ENCODE measurements at places on chromosomes 1 and 21.
A peak's percentile ranks its signal among the peaks of the same experiment; 100 is the strongest.

- DNase-seq, result no peak
These were observed 72.8 kb downstream of the ETS2 start for GRCh38 chr21:38878379-38879179.

GRCh38 chr1:67792741-67793458, 40.4 kb downstream of the GNG12 start:
- DNase-seq, result peak; percentile 78

DNA sequence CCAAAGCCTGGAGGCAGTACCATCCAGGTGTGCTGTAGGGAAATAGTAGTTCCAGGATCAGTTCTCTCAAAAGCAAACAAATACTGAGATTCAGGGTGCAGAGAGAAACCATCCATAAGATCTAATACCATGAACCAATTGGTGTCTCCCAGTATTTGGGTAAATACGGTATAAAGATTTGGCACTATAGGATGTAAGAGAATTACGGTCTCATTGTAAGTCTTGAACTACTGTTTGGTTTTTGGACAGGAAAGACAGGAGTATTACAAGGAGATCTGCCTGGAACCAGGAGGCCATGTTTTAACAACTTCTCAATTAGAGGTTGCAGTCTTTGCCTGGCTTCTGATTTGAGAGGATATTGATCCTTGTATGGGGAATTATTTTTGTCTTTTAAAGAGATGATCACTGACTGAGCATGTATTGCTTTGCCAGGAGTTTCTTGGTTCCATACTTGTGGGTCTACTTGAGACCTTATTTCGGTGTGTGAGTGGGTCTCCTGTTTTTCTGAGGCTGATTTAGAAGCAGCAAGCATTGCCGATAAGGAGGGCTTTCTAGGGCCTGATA, 10.2 kb downstream of the AADACL4 start:
- no peak for DNase-seq

DNA sequence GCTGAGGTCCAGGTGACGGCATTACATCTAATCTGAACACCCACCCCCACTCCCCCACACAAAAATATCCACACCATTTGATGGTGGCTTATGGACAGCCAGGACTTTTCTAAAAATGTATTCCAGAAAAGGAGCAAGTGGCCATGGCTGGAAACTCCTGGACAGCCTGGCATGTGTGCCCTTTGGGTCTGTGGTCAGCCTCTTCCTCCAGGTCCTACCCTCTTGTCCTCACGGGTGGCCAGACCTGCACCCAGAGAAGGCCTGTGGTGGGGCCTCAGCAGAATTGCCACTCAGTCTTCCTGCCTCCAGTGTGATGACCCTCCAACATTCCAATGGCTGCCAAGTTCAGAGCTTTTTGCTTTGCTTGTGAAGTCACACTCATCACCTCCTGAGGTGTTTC, 600.6 kb downstream of the AJAP1 start:
- no peak for DNase-seq

GRCh38 chr1:14949836-14950713, 203.5 kb upstream of the TMEM51 start:
- DNase-seq, result no peak

GRCh38 chr1:205930799-205931281, 12.4 kb downstream of the SLC26A9 start:
- DNase-seq, result no peak

DNA sequence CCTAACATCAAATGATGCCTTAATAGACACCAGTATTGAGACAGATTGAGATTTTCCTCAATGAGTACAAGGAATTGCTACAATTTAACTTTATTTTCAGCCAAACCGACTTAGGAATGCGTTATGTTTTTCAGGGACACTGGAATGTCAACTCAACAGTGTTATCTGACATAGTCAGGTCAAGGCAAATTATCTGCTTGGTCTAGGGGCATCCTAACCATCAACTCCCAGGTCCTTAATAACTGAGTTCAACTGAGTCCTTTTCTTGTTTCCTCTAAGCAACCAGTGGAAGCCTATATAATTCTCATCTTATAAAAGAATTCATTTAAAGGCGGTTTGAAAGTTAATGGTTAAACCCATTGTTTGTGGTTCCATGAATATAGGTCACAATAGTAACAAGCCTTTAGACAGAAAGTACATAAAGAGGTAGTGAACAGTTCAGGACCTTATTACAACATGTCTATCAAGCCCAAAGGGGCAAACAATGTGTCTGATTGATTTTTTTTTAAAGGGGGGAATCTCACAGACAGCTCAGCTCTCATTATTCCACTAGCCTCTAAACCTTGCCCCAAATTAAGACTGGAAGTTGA, 32.3 kb upstream of the NR5A2 start:
- DNase-seq, result peak; percentile 12

DNA sequence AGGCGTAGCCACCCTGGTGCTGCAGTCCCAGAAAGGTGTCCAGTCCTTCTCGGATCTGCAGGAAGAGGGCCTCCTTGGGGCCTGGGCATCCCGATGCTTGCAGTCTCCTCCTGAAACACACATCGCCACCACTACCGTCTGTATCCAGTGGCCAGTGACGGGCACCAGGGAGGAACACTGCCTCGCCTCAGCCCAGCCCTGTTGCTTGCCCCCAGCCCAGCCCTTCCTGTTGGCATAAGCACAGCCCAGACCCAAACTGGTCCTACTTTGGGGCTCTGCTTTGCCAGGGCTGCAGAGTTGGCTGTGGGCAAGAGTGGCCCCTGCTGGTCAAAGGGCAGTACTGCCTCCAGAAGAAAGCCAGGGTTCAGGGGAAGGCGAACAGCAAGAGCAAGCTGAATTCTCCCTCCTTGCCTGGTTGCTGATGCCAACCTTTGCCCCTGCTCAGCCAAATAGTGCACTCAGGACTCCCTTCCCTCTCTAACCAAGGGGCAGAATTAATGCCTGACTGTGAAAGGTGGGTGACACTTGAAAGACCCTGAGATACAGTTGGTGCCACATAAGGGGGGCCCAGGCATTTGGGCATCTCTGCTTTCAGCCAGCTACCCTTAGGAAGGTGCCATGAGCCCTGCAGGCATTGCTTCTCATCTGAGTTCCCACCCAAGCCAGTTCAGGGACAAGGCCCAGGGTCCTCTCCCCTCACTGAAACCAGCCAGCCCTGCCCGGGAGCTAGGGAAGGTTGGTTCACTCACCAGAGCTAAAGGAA, 11.1 kb upstream of the ARHGEF2 start:
- peak; percentile 77 for DNase-seq

- DNase-seq, result no peak
These were observed 12.9 kb upstream of the MPC2 start for GRCh38 chr1:167949785-167950184.

DNA sequence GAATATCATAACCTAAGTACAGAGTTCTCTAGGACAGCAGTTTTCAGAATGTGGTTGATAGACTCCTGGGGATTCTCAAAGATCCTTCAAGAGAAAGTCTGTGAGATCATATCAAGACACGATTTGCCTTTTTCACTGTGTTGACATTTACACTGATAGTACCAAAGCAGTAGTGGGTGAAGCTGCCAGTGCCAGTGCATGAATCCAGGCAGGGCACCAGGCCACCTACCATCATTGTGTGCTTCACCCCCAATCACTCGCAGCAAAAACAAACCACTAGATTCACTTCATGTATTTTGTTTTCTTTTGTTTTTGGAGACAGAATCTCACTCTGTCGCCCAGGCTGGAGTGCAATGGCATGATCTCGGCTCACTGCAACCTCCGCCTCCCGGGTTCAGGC, 23.9 kb downstream of the DNAJC16 start:
- DNase-seq, result no peak

DNA sequence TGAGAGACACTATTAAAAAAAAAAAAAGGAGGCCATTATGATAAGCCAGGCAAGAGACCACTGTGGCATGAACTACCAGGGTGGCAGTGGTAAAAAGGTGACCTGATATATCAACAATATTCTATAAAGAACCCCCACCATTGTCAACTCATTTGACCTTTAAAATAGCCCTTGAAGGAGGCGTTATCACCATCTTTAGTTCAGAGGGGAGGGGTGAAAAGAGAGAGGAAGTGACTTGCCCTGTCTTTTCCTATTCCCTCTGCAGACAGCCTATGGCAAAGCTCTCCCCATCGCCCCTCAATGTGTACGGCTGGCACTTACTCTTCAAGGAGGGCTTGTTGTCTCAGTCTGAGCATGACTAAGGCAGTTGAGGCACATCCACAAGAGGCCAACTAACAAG, 11.7 kb upstream of the SLFNL1 start:
- no peak for DNase-seq

DNA sequence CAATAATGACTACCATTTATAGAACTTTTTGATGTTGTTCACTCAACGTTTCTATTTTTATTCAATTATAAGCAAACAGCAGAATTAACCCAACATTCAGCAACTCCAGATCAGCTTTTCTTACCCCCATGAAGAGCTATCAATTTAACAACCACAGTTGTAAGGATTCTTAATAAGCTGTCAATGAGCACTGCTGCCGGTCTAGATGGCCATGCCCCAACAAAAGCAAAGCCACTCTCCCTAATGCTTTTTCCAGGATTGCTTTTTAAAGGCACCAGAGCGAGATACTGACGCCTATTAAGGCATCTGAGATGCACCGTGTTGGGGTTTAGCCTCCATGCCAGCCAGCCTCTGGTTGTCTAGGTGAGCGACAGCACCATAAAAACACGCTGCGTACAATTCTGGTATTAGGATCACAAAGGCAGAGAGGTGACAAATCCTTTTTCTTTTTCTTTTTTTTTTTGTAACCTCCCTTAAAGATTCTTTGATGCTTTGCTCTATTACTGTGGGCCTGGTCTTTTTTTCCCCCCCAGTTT, 39.5 kb downstream of the PTPRC start:
- DNase-seq, result no peak

DNA sequence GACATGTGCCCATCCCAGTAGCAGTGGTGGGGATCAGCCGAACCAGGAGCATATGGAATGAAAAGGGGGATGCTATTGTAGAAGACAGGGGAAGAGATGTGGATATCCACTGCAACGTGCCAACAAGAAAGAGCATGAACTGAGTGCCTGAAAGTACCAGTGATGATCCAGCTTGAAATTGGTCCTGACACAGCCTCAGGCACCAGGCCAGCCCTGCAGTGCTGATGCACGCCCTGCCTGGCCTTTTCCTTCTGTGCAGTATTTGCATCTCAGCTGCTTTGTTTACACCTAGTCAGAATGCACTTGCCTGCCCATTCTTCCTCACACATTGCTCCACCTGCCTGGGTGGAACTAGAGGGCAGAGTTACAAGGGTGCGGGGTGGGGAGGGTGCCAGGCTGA, 50.3 kb upstream of the ARTN start:
- no peak for DNase-seq

DNA sequence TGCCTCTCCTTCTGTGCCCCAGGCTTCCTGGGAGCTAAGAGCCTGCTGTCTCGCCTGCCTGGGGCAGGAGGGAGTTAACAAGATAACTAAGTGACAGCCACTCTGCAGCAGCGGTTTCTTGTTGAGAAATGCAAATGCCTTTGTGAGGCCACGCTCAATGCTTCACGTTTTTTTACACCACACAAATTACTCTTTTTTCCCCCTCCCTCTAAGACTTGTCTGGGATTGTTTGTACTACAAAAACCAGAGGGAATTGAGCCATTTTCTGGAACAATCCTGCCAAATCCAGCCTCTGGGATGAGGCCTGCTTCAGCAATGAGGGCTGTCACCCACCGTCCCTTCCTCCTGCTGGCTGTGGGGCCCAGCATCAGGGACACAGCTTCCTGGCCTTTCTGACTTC, 119.6 kb downstream of the ACTL8 start:
- DNase-seq, result no peak

GRCh38 chr1:151547119-151547899, 7.2 kb downstream of the TUFT1 start:
- DNase-seq, result peak; percentile 94

DNA sequence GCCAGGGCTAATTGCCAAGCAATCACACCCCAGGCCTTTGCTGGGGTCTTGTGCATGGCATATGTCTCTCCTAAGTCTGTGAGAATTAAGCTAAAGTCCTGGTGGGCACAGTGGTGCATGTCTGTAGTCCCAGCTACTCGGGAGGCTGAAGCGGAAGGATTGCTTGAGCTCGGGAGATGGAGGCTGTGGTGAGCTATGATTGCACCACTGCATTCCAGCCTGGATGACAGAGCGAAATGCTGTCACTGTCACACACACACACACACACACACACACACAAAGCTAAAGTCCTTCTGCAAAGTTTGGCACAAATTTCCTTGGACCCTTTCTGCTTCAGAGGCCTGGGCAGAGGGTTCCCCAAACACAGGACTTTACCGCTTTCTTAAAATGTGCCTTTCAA, 31.3 kb upstream of the DNAJC11 start:
- DNase-seq, result no peak

- DNase-seq, result no peak
These were observed 161.4 kb upstream of the CAMK1G start for GRCh38 chr1:209421978-209422680.

GRCh38 chr21:28136656-28137255, 855.9 kb downstream of the LTN1 start:
- no peak for DNase-seq

DNA sequence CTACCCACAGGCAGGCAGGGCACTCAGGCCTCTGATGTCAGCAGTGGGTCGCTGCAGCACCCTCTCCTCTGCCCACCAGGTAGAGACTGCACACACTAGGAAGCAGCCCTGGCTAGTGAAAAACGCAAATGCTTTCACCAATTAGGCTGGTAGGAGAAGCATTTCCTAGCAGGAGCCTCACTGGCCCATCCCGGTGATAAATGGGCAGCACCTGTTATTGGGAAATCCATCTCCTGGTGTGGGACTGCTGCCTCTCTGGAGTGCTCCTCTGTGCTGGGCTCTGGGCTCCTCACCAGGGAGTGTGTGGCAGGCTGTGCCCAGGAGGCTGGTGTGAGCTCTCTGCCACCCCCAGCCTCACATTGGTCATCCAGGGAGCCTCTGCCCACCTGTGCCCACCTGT, 28.6 kb downstream of the LRP8 start:
- DNase-seq, result no peak

DNA sequence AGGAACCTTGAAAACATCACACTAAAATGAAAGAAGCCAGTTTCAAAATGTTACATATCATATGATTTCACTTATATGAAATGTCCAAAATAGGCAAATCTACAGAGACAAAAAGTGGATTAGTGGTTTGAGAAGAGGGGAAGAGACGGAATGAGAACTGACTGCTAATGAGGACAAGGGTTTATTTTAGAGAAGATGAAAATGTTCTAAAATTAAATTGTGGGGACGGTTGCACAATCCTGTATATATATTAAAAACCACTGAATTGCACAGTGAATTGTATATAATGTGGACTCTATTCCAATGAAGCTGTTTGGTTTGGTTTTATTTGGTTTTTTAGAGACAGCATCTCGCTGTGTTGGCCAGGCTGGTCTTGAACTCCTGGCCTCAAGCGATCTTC, 35.6 kb downstream of the PRPF38A start:
- no peak for DNase-seq

GRCh38 chr1:203328714-203329122, 22.2 kb downstream of the FMOD start:
- peak; percentile 62 for DNase-seq

GRCh38 chr1:109391157-109391556, 6.6 kb downstream of the SORT1 start:
- no peak for DNase-seq

DNA sequence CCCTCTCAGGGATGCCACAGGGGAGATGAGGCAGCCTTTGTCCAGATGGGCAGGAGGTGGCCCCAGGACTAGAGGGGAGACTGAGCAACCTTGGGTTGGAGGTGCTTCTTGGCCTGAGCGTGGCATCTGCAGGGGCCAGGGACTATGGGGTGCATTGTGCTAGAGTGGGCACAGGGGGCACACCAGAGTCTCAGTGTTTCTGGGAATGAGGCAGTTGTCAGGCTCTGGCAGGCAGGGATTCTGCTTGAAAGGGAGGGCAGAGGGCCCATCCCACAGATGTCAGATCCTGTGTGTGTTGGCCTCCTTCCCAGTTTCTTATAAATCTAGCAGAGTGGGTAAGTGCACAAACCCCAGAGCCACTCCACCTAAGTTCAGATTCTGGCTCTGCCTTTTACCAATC, 13.7 kb downstream of the LGR6 start:
- DNase-seq, result no peak

Measured in small intestine (tissue), 16 donors.